IPS DF 19.7 (cell line): ENCODE measurements at places on chromosomes 12 and 14.

- no peak for DNase-seq
These were observed 161.2 kb upstream of the SLC38A2 start for GRCh38 chr12:46533723-46534122.

- no peak for DNase-seq
These were observed 645.1 kb downstream of the SLC16A7 start for GRCh38 chr12:60240891-60241290.

DNA sequence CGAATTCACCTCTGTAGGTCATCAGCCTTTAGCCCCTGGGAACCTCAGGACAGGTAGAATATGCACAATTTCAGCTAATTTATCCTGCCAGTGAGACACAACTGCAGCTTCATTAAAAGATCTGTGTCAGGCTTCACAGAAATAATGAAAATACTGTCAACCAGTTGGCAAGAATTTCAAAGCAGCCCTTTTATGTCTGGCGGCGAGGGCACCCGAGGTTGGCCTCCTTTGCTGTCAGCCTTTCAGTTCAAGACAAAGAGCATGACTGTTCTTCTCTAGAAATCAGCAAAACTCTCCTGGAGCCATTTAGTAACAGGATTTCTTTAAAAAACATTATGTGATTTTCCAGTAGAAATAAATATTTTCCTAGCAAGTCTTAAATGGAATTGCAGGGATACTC is 75.9 kb downstream of the BBS10 start:
- DNase-seq, result no peak

- no peak for DNase-seq
These were observed 173.9 kb downstream of the MYRFL start for GRCh38 chr12:69998922-69999321.

DNA sequence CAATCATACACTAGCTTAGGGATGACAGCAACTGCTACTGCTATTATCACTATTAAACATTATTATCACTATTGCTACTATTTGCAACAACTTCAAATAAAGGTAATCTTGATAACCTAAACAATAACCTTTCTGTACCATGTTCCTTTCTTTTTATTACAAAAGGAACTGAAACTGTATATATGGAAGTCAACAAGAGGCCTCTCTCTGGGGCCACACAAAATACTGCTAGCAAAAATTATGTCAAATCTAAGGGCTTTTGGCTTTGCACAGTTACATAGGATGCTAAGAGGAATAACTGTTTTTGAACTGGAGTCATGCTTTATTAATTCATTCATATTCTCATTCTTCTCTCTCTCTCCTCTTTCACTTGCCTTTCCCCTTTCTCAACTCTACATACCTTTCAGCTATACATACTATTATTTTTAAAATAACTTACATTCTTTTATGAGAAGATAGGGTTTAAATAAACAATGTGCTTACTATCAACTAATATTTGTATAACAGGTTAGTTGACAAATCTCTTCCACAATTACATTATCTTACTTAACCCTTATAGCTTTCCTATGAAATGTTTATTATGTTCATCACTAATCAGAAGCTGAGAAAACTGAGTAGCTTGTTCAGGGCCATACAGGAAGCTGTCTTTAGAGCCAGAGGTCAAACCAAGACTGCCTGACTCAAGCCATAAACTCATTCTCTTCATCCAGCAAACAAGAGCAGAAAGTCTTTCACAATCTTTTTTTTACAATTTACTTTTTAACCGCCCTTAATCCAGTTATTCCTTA is 25.7 kb downstream of the SPTSSA start:
- no peak for DNase-seq

DNA sequence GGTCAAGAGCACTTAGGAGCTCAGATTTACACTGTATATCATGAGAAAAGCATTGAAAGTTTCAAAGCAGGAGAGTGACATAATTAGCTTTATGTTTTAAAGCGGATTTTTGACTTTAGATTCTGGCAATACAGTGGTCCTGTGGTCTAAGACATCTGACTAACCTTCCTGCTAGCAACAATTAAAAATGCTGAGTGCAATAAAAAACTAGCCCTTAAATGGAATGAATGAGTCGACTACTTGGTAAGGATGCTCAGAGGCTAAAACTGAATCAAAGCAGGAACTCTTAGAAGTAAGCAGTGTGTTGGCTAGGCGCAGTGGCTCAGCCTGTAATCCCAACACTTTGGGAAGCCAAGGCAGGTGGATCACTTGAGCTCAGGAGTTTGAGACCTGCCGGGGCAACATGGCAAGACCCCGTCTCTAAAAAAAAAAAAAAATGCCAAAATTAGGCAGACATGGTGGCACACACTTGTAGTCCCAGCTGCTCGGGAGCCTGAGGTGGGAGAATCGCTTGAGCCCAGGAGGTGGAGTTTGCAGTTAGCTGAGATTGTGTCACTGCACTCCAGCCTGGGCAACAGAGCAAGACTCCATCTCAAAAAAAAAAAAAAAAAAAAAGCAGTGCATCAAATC is 18.9 kb downstream of the BICD1 start:
- DNase-seq, result no peak

DNA sequence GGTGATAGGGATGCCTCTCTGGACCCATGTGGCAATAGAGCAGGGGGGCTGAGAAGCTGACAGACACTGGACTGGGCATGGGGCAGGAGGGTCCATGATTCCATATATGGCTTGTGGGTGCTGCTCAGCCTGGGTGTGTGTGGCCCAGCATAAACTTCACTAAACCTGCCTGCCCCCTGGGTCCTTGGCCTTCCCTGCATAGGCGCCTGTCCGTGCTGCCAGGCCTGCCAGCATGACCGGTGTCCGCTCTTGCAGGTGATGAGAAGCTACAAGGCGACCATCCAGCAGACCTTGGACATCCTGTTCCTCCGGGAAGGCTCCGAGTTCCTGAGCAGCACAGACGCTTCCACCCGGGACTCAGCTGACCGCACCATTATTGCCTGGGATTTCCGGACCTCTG is 61.6 kb downstream of the BEGAIN start:
- no peak for DNase-seq

DNA sequence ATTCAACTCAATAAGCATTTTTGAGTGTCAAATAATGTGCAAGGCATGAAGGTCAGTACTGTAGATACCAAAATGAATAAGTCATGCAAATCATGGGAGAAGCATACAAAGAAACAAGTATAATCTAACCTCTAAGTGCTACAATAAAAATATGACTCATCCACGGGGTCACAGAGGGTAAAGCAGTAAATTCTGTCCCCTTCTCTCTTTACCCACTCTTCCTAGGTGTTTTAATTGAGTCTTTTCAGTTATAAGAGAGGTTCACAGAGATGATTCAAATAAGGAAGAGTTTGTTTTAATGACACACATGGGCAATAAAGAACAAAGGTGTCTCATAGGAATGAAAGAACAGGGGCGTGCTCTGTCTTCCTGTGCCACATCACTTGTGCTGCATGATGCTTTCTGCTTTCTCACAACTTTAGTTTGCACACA is 71.5 kb upstream of the DAAM1 start:
- DNase-seq, result no peak

- no peak for DNase-seq
These were observed 97.4 kb downstream of the CDK17 start for GRCh38 chr12:96302687-96303310.

DNA sequence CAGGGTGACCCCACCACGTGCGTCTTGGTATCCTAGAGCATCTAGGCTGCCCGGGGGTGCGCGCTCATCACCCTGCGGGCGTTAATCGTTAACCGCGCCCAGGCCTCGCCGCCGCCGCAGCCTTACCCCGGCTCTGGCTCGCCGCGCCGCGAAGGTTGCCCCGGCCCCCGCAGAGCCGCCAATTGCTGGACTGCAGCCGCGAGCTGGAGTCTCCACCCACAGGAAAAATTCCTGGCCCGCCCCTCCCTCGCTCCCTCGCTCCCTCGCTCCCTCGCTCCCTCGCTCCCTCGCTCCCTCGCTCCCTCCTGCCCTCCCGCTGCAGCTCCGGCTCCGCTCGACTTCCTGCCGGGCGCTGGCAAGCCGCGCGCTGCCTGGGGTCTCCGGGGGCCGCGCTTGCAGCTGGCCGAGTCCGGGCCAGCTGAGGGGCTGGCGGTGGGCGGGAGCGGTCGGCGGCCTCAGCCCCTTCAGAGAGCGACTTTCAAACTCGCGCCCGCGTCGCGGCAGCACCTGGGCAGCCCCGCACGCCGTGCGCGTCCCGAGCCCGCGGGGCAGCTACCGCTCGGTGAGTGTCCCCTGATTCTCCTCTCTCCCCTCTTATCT is at the start of gene PLEKHG3:
Gene PLEKHG3 (plus strand): TSS at position 282 of the 600 bp plus-strand sequence. CDS start 23,208 bp downstream, outside the sequence.
- no peak for DNase-seq

DNA sequence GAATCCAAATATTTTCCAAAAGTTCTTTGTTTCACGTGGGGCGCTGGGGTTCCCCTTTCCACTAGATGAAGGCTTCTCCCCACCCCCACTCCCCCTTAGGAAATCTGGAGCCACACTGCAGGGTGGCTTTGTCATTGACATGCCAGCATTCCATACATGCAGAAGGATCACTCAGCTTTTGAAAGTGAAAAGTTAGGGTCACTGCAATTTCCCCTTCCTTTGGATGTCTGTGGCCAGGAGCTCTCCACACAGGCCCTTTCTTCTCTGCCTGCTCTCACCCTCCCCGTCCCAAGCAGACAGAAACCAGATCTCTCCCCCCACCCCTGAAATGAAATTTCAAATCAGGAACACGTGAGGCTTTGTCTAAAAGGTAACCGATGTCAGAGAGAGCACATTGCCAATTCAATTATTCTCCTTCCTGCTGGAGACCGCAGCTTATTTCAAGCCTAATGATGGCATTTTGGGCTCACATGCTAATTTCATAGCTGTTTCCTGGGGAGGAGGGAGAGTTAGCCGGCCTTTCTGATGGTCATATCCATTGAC is 153.9 kb upstream of the RFLNA start:
- DNase-seq, result peak; percentile 96

- no peak for DNase-seq
These were observed 145.2 kb downstream of the ADAMTS20 start for GRCh38 chr12:43406801-43407200.

DNA sequence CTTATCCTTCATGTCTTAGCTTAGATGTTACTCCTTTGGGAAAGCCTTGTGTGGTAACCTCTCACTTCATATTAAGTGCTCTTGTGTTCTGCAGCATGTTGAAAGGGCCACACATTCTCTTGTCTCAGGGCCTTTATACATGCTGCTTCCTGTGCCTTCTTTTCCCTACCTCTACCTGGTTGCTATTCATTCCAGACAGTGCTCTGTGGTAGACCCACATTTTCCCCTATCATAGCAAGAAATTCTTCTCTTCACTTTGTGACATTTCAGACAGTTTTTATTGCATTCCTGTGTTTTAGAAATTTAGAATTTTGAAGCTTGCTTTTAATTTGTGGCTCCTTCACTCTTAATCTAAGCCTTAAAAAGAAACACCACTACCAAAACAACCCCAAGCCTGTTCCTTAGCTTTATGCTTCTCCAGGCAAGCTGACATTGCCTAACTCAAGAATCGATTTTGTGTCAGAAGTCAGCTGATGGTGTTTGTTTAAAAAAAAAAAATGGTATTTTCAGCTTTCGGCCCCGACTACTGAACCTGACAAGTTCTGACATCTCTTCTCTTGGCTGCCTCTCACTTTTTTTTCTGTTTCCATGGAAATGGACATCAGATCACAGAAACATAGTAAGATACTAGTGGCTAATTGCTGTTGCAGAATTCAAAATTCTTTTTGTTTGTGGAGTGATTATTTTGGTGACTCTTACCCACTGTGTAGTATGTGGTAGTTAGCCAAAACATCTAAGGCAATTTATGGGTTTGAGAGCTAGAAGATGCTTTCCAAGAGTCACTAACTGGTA is 156.3 kb downstream of the NUBPL start:
- no peak for DNase-seq

GRCh38 chr14:79483477-79484388 is 727.6 kb downstream of the DIO2 start:
- DNase-seq, result peak; percentile 52

GRCh38 chr12:105622846-105623736 is 292.6 kb downstream of the C12orf75 start:
- no peak for DNase-seq

DNA sequence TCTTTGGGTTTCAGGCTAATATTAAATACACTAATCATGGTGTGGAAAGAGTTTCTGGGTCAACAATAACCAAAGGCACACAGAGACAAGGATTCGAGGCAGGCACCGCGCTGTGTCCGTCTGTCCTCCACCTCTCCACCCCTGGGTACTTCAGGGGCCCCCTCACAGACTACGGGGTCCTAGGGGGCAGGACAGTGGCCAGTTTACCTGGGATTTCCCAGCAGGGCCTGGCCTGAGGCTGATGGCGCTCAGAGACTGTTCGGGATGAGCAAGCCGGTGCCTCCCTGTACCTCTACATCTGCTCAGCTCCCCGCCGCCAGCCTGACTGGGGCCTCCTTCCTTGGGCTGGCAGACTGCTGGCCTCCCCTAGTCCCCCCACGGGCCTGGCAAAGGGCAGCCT is 18.1 kb upstream of the EIF5 start:
- no peak for DNase-seq

- DNase-seq, result no peak
These were observed 237.2 kb upstream of the DCN start for GRCh38 chr12:91419809-91420208.

GRCh38 chr14:31030469-31030868 is 4.3 kb upstream of the STRN3 start:
- no peak for DNase-seq

DNA sequence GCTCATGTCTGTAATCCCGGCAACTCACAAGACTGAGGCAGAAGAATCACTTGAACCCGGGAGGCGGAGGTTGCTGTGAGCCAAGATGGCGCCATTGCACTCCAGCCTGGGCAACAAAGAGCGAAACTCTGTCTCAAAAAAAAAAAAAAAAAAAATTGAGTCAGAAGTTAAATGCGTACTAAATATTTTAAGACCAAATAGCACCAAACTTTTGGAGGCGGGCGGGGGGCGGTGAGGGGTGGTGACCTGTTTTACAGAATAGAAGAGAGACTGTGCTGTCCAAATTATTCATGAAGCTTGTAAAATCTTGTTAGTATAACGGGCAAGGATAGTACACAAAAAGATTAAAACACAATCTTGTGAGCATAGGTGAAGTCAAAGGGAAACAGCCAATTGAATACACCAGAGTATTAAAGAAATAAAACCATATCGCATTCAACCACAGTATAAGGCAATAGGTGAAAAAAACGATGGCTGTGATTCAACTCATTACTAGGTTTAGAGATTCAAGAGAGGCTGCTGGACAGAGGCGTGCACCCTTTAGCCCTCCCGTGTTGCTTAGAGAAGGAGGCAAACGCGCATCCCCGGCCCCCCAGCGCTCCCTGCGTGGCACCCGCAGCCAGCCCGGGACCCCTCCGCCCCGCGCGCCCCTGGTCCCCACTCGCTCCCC is 571 bp downstream of the ZNF891 start:
- DNase-seq, result no peak

GRCh38 chr12:121096199-121096798 is 36.4 kb upstream of the P2RX7 start:
- DNase-seq, result no peak

DNA sequence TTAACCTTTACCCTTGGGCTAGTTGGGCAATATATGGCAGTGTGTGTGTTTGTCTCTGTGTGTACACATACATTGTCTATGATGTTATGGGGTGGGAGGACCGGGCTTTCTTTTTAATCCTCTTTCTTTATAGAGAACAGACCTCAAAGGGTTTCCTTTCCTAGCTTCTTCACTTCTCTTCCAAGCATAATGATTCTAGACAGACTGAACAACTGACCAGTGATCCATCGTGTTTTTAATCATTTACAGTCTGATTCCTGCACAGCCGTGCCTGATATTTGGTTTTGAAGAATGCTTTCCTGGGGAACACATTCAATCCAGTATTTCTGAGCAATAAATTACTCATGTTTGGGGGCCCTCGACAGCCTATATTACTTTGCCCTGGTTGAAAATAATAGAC is 481.1 kb upstream of the DCN start:
- DNase-seq, result no peak

- DNase-seq, result no peak
These were observed 42.1 kb downstream of the CIT start for GRCh38 chr12:119835068-119835467.
